Activated gamma-delta T cell treated with Interleukin-2 at 50 U/mL for 16 hours (primary cell): ENCODE measurements at places on chromosomes 2 and 18.

- DNase-seq, result no peak
These were observed 20.0 kb upstream of the NFE2L2 start for GRCh38 chr2:177284531-177284930.

GRCh38 chr2:152627351-152627957 lies 89.8 kb downstream of the PRPF40A start:
- no peak for DNase-seq

GRCh38 chr2:46062637-46063412 lies 234.4 kb upstream of the EPAS1 start:
- peak; percentile 65 for DNase-seq

DNA sequence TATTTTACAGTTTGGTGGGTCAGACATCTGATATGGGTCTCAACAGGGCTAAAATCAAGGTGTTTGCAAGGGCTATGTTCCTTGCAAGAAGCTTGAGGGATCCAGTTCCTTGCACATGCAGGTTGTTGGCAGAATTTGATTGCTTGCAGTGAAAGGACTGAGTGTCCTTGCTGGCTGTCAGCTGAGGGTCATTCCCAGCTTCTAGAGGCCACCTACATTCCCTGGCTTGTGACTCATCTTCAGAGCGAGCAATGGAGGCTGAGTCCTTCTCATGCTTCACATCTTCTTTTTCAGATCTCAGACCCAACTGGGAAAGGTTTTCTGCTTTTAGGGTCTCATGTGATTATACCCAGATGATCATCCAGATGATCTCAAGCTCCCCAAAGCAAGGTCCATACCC lies 12.4 kb downstream of the MEX3C start:
- DNase-seq, result no peak

- no peak for DNase-seq
These were observed 62.8 kb upstream of the DTNA start for GRCh38 chr18:34647251-34647650.

- DNase-seq, result no peak
These were observed 669.1 kb downstream of the SATB2 start for GRCh38 chr2:198788676-198789075.

- DNase-seq, result no peak
These were observed 43.5 kb upstream of the ACTR3 start for GRCh38 chr2:113846429-113846828.

DNA sequence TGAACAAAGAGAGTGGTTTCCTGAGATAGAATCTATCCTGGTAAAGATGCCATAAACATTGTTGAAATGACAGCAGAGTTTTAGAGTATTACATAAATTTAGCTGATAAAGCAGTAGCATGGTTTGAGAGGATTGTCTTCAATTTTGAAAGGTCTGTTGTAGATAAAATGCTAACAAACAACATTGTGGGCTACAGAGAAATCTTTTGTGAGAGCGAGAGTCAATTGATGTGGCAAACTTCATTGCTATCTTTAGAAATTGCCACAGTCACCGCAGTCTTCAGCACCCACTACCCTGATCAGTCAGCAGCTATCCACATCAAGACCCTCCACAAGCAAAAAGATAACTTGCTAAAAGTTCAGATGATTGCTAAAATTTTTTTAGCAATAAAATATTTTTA lies 17.5 kb downstream of the VRK2 start:
- no peak for DNase-seq

GRCh38 chr2:228446734-228447133 lies 265.2 kb upstream of the SPHKAP start:
- DNase-seq, result no peak

DNA sequence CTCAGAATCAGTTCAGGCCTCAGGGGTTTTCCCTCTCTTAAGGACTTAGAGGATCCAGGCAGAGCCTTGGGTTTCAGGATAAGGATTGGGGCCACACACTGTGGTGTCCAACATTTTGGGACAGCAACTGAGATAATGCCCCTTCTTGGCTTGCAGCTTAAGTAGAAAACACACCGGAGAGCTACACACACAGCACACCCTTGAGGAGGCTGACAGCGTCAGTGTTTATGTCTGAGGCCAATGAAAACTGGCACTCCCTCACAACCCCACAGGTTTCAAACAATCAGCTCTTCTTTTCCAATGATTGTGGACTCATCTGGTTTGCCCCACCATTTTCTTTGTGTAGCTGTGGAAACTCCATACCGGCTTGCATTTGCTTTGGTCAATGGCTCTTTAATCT lies 257.7 kb downstream of the CDCA7 start:
- DNase-seq, result no peak

DNA sequence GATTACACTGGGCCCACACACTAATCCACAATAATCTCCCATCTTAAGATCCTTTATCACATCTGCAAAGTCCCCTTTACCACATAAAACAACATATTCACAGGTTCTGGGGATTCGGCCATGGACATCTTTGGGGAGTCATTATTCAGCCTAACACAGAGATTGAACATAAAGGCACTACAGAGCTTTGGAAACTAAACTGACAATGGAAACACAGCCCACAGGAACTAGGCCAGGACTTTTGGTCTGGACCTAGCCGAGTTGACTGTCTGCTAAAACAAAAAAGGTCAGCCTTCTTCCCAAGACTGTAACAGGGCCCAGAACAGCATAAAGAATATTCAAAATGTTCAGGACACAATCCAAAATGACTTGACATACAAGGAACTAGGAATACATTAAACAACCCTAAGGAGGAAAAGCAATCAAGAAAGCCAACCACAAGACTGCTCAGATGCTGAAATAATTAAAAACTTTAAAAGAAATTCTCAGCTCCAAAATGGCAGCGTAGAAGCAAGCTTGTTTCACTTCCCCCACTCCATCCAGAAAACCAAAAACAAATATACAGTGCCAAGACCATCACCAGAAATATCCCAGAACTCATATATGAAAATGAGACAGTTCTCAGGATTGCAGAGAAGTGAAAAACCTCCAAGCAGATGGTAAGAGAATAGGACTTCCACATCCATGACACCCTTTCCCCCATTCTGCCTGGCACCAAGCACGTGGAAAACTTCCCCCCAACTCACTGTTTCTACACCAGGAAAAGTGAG lies 207.8 kb downstream of the ATAD2B start:
- DNase-seq, result no peak

GRCh38 chr2:165016772-165017411 lies 61.6 kb upstream of the SLC38A11 start:
- no peak for DNase-seq

GRCh38 chr18:74217476-74218143 lies 69.3 kb downstream of the TIMM21 start:
- DNase-seq, result no peak

- no peak for DNase-seq
These were observed 29.6 kb downstream of the MRO start for GRCh38 chr18:50790241-50790640.

DNA sequence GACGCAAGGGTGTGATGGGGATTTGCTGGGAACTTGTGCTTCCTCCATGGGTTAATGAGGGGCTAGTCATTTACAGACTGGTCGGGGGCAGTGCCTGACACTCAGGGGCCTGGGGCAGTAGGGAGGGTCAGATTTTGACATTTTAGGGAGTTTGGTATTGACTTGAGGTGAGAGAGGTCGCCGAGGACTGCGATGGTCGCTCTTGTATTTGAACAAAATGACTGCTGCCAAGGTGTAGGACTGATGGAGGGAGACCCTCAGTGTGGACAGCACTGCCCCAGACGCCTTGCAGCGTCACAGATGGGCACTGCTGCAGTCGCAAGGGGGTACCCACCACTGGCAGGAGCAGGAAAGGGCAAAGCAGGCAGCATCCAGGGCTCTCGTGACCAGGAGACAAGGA lies 182.9 kb downstream of the RTP5 start:
- DNase-seq, result no peak

DNA sequence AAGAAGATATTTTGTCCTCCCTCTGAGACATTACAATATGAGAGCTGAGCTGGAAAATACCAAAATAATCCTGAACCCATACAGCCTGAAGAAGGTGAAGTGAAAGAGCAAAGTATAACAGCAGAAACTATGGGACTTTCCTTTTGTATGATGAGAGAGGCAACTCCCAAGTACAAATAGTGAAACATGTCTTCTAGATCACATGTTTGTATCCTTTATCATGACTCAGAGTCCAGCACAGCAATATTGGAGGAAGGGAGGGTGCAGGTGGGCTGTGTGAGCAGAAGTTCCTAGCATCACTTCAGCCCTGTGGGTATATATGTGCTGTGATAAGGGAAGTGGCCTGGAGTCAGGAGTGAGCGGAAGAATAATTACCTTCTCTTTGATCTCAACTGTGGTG lies 265.6 kb upstream of the NRXN1 start:
- DNase-seq, result no peak

DNA sequence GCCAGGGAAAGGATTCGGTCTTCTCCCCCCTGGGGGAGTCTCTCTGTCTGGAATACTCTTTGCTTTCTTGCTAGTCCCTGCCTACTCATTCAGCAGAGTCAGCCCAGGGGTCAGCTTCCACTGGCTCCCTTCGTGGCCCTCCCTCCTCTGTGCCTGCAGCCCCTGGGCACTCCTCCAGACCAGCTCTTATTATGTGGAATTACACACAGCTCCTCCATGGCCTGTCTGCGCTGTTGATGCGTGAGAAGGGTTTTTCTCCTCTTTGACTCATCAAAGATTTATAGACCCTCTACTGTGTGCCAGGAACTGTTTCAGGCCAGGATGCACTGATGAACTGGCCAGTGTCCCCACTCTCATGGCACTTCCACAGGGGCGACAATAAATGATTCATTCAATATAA lies 44.4 kb downstream of the ST8SIA5 start:
- DNase-seq, result no peak

GRCh38 chr2:241066893-241067341 lies 35.2 kb downstream of the MTERF4 start:
- no peak for DNase-seq

DNA sequence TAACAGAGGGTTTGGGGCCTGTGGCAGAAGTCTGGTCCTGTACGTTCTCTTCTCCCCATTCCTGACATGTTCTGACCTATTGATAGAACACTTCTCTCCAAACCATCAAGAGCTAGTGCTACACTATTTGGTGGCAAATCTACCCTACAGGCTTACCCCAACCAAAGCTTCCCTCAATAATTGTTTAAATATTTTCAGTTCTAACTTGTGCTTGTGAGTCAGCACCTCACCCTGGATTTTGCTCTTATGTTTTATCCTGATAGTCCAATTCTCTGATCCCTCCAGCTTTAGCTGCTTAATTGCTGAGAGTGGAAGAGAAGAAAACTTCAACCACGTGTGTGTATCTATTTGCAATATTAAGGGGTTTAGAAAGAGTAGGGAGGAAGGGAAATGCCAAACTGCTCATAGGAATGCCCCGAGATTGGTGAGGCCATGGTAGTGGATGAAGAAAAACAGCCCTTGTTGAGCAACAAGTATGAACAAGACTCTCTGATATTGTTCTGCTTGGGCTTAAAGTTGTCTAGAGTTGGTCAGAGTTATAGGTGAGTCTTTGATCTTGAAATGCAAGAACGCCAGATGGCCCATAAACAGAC lies 67.8 kb upstream of the PARD3B start:
- no peak for DNase-seq

DNA sequence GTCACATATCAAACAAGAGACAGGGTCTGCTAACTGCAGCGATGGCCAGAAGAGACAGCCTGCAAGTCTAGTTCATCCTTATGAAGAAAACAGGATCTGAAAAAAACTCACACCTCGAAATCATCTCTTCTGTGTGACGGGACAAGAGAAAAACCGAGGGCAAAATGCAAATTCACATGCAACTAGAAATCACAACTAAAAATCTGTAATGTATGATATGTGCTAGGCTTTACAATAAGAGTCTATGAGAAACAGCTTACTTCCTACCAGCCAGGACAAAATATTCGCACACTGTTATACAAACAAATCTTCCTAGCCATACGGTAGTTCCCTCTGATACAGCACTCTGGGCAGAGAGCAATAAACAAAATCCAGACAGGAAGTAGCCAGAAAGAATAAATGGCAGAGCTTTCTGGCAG lies 48.8 kb downstream of the ANKRD44 start:
- DNase-seq, result no peak

- DNase-seq, result no peak
These were observed 43.1 kb upstream of the TGFA start for GRCh38 chr2:70596739-70597138.

GRCh38 chr2:42046819-42047487 lies 868 bp upstream of the PKDCC start:
- DNase-seq, result no peak

- DNase-seq, result no peak
These were observed 104.9 kb upstream of the APCDD1 start for GRCh38 chr18:10349561-10349960.

DNA sequence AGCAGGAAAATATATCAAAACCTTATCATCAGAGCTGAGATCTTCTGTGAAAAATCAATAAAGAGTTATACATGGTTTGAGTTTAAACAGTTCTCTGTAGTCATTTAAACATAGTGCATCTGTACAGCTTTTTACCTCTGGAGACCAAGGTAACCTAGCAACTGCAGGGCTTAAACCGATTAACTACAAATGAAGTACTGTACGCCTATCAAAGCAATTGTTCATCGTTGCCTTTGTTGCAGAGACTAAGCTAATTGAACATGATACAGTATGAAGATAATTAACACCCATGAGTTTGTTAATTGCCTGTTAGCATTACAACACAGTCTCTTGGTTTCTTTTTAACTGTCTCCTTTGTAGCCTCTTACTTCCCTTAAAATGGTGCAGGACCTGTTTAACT lies 147.9 kb downstream of the LNPK start:
- DNase-seq, result no peak

DNA sequence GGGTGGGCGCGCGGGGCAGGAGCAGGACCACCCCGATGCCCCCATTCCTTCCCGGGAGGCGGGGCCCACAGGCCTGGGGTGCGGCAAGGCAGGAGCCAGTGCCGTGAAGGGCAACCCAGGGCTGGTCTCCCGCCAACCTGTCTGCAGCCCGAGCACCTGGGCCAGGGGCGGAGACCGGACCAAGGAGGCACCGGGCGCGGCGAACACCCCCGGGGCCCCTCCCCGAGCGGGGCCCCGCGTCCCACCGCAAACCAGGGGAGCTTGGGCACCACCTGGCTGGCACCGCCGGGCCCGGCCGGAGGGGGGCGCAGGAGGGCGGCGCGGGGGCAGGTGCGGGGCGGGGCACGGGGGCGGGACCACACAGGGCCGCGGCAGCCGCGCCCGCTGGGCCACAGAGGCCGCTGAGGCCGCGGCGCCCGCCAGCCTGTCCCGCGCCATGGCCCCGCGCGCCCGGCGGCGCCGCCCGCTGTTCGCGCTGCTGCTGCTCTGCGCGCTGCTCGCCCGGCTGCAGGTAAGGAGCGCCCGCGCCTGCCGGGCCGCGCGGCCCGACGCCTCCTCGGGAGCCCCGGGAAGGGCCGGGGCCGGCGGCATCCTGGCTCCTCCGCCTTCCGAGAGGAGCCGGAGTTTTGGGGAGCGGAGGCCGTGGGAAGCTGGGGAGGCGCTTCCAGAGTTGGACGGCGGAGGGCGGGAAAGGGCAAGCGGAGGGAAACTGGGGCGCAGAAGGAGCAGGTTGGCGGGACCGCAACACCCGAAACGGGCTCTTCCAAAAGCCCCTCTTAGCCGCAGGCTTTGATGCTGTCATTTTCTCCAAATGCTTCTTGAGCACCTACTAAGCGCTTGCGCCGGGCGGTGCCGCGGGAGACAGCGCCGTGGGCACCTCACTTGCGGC lies at the start of gene TNFRSF11A:
Gene TNFRSF11A, plus strand, starts transcription at position 394 of the 889 bp plus-strand sequence. Its CDS starts 43 bp downstream, at position 437.
- peak; percentile 37 for DNase-seq
